ENCODE measurements at places on chromosomes 3 and 15.

DNA sequence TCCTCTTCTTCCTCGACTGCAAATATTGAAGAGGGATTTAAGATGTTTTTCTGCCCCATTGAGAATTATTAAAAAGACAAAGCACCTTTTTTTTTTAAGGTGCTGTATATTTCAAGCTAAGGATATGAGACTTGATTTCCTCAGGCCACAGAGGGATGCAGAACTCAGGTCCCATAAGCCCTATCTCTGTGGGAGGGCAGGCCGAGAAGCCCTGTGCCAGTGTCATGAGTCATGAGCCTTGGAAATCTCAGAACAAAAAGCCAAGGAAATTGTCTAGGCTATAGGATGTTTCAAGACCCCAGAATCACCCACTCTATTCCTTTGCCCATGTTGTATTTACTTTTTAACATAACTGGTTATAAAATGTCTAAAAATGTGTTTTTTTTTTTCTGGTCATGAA lies 7.3 kb downstream of the ESYT3 start:
- no peak for DNase-seq

- DNase-seq: no peak
Observed at GRCh38 chr3:36201546-36201945, 178.8 kb upstream of the STAC start.

- no peak for DNase-seq
Observed at GRCh38 chr3:177802151-177802900, 605.0 kb upstream of the TBL1XR1 start.

GRCh38 chr3:59879031-59879581 lies 829.3 kb upstream of the CFAP20DC start:
- DNase-seq: no peak

DNA sequence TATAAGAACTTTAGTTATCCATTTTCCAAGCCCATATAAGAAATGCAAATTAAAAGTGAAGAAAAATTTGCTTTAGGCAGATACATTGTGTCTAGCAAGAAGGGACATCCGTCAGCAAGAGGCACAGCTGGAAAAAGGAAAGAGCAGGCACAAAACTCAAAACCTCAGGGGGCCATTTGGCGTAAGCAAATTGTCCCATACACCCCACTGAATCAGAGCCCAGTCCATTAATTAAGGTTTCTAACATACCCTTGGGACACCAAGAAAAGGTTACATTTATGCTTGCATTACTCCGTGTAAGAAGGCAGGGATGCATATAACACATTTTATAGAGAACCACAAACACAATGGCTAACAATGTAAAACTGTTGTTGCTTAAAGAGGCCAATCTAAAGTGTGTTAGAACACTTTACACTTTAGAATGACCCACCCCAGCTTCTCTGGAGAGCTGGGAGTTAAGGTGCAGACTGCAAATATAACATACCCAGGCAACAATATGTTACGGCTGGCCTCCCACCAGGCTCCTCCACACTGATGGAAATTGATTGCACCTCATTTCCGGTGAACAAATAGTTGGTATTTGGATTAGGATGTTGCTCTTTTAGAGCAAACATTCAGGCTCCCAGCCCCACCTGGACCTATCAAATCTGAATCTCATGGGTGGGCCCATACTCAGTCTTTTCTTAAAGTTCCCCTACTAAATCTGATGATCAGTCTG lies 23.2 kb downstream of the SEMA5B start:
- no peak for DNase-seq

DNA sequence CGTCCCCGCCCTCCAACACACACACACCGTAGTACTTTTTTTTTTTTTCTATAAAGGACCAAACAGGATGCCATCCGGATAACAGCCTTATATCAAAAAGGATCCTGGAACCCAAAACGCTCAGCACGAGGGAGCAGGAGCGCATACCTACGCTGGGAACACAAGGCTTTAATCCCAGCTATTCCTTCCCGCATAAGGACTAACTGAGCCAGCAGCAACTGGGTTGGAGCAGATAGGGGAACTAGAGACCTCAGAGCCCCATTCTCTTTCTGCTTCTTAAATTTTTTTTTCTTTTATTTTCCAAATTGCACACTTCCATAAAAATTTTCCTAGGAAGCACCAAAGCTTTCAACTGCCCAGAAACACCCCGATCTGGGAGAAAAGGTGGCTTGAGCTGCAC lies 1.3 kb downstream of the TRANK1 start:
- no peak for DNase-seq

DNA sequence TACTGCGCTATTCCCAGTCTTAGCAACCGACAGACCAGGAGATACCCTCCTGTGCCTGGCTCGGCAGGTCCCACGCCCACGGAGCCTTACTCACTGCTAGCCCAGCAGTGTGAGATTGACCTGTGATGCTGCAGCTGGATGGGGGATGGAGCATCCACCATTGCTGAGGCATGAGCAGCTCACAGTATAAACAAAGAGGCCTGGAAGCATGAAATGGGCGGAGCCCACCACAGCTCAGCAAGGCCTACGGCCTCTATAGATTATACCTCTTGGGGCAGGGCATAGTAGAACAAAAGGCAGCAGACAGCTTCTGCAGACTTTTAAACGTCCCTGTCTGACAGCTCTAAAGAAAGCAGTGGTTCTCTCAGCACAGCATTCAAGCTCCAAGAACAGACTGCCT lies 160.3 kb downstream of the ANXA2 start:
- no peak for DNase-seq

Measured in KBM-7 (cell line).